ENCODE measurements at places on chromosomes 12 and 14.

GRCh38 chr12:16335838-16336237, 11.6 kb upstream of the MGST1 start:
- no peak for DNase-seq

- no peak for DNase-seq
Measured at GRCh38 chr12:110252716-110253115, 28.3 kb upstream of the ATP2A2 start.

DNA sequence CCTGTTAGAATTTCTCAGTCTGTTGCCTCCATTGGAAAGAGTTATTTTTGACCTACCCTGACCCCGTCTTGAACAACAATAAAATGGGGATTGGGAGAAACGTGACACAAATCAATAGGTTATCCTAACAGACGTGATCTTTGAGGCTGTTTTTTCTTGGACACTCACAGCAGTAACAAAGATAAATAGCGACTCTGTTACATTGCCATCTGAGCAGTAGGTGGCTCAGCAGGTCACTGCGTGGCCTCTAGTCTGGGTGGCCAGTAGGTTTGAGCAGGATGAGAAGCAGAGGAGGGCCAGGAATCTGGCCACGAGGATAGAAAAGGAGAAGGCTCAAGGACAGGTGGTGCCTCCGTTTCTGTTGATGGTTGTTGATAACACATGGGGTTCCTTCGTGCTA, 101.4 kb downstream of the GPATCH2L start:
- no peak for DNase-seq

- DNase-seq = no peak
Measured at GRCh38 chr12:16184681-16185080, 92.8 kb downstream of the SLC15A5 start.

DNA sequence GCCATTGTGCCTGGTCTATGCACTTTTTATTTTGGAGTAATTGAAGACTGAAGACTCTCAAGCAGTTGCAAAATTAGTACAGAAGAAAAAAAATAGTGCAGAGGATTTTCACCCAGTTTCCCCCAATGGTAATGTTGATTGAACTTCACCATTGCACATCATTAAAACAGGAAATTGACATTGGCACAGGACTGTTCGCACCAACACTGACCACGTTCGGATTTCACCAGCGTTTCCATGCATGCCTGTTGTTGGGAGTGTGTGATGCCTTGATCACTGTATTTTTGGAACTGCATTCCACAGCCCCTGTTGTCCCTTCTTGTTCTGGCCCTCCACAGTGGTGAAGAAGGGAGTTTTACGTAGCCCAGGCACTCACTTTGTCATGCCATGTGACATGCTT, 67.1 kb downstream of the FOXN4 start:
- DNase-seq = no peak

GRCh38 chr14:89359477-89360222, 57.4 kb downstream of the FOXN3 start:
- no peak for DNase-seq

- no peak for DNase-seq
Measured at GRCh38 chr12:52915637-52916036, 10.8 kb upstream of the KRT8 start.

GRCh38 chr14:66746316-66747006, 238.5 kb downstream of the GPHN start:
- peak; percentile 3 for DNase-seq

- no peak for DNase-seq
Measured at GRCh38 chr12:15797818-15798217, 8.6 kb upstream of the EPS8 start.

GRCh38 chr12:79371226-79371625, 319.5 kb downstream of the PAWR start:
- DNase-seq = no peak

GRCh38 chr12:57454566-57455373, at the start of gene INHBE:
Gene INHBE (plus strand): TSS chr12:57455307. CDS start chr12:57455537, 230 bp downstream.
- DNase-seq = peak; percentile 83

DNA sequence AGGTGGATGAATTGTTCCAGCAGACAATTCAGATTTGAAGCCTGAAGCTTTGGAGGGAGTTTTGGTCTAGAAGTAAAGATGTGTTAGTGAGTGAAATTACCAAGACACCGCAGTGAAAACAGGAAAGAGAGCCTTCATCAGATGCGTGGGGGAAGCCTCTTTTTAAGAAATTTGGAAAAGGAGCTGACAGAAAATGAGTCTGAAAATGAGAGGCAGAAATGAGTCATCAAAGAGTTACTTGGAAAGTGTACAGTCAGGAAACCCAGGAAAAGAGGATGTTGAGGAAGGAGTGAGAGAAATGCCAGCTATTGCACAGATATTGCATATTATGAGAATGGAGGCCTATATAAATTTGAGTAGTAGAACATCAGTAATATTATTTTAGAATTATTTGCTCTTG, 520.7 kb downstream of the NRXN3 start:
- DNase-seq = no peak

GRCh38 chr12:57455374-57456144, 452 bp downstream of the INHBE start:
- no peak for DNase-seq

GRCh38 chr14:62206456-62206855, 444.2 kb downstream of the SNAPC1 start:
- no peak for DNase-seq

DNA sequence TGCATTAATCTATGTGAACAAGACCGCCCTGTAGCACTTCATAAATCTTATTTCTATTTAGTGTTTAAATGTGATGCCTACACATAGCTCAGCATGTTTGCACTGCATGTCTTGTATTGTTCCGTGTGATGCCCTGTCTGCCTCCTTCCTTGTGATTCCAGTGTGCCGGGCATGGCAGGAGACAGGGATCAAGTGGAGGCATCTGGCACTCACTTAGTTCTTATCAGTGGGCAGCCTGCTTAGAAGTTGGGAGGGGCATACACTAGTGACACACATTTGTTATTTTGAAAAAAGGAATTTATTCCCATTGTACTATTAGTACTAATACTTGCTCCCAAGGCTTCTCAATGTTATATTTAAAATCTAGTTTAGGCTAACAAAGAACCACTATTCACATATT, 176.4 kb downstream of the KCNA5 start:
- DNase-seq = no peak

GRCh38 chr14:63487724-63488123, 55.5 kb downstream of the PPP2R5E start:
- DNase-seq = no peak

DNA sequence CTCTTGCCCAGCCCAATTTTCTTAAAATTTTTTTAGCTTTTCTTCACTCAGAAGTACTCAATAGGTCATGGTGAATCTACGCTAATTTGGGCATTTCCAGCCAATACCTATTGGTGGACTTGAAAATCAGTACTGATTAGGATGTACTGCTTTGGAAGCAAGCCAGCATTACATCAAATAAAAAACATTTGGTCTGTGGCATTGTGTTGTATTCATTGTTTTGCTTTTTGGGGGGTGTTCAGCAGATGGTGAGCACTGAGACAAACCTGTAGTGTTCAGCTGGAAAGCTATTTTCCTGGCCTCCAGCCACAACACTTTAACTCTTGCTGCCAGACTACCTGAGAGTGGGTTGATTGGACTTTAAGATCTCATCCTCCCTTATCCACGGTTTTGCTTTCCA, 4.0 kb downstream of the MAPKAPK5 start:
- no peak for DNase-seq

- DNase-seq = no peak
Measured at GRCh38 chr12:1769809-1770494, 50.4 kb upstream of the LRTM2 start.

- peak; percentile 10 for DNase-seq
Measured at GRCh38 chr12:510071-510825, 50.5 kb downstream of the B4GALNT3 start.

DNA sequence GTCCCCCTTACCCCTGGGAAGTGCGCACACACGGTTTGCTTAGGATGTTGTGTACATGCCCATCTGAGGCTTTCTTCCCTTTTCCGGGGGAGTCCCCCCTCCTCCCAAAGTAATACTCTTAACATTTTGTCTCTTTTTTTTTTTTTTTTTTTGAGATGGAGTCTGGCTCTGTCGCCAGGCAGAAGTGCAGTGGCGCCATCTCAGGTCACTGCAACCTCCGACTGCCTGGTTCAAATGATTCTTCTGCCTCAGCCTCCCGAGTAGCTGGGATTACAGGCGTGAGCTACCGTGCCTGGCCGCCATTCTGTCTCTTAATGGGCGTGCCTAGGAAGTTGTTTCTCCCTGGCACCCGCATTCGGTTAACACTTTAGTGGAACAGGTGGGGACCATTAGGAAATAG, 4.5 kb upstream of the GMFB start:
- no peak for DNase-seq

GRCh38 chr12:25276199-25276937, 25.6 kb upstream of the KRAS start:
- DNase-seq = peak; percentile 11

- DNase-seq = no peak
Measured at GRCh38 chr12:52427083-52427482, 7.1 kb downstream of the KRT75 start.

- DNase-seq = peak; percentile 76
Measured at GRCh38 chr12:85191-85666, 18.7 kb downstream of the IQSEC3 start.

- no peak for DNase-seq
Measured at GRCh38 chr12:25207411-25207810, 12.4 kb downstream of the ETFRF1 start.

- peak; percentile 14 for DNase-seq
Measured at GRCh38 chr14:76500011-76500410, 124.1 kb downstream of the ESRRB start.

DNA sequence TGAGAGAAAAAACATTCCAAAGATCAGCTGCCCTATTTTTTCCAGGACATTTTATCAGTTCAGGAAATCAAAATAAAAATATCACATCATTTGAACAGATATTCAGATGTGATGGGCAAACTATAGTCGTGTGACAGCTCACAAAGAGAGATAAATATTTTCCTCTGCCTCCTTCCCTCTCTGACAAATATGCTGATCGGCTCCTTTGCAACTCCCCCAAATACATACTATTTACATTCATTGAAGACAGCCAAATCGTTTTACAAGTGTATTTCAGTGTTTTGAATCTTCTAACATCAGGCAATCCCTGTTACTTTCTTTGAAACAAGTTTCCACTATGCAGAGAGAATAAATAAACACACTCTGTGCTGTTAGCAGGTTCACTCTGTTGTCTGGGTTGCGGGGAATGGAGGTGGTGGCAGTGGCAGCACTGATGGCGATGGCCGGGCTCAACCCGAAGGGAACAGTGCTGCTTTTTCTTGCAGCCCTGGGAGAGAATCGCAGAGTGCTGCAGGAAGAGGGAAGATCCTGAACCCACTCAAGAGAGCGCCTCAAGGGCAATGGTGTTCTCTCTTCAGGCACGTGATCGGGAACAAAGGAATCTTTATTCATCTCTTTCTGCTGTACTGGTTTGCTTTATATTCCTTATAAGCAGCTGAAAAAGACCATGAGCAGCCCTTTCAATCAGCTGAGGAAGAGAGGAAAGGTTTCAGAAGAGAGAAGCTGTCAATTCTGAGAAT, 142.5 kb downstream of the PHLDA1 start:
- DNase-seq = no peak

DNA sequence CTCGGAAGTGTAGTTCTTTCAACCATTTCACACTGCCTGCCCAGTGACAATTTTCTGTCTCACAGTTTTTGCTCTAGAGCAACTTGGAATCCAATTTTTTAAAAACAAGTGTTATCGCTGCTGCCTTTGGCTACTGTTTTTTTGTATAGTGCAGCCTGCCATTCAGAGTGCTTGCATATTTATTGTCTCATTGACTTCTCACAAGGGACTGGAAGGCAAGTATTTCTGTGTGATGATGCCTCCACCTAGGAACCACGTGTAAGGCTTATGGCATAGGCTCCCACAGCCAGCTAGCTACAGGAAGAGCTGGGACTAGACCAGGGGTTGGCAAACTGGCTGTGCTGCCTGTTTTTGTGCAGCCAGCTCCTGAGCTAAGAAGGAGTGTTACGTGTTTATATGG, 903 bp downstream of the PARPBP start:
- no peak for DNase-seq

DNA sequence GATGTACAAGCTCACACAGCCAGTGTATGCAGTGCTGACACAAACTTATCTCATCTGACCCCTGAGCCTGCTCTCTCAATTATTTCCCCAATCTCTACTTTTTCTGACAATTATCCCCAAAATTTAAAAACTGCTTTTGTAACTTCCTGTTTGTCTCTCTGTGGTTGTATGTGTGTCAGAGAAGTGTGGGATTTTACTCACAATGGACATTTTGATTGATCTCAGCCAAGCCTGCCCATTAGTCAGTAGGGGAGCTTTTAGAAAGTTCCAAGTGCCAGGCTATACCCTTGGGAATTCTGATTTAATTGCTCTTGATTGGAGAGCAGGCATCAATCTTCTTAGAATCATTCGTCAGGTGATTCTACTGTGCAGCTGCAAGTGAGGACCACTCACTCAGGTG, 64.9 kb upstream of the LMNTD1 start:
- DNase-seq = no peak

DNA sequence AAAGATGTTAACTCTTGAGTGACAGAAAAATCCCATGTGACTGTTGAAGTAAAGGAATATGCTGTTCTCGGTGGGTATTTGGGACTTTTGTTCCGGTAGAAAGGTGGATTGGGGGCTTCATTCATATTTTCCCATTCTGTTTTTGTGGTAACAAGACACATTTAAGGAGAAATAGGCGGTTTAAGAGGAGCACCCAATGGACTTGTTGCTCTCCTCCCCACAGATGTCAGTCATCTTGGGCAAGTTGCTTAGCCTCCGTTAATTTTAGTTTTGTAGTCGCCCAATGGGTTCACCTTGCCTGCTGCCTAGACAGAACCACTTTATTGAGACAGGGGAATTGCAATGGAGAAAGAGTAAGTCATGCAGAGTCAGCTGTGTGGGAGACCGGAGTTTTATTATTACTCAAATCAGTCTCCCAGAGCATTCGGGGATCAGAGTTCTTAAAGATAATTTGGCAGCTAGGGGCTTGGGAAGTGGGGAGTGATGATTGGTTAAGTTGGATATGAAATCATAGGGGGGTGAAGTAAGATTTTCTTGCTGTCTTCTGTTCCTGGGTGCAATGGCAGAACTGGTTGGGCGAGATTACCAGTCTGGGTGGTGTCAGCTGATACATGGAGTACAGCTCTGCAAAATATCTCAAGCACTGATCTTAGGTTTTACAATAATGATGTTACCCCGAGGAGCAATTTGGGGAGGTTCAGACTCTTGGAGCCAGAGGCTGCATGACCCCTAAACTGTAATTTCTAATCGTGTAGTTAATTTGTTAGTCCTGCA, 50.3 kb downstream of the SLC38A1 start:
- DNase-seq = no peak

GRCh38 chr14:74846168-74846567, 29.8 kb downstream of the PROX2 start:
- DNase-seq = no peak

DNA sequence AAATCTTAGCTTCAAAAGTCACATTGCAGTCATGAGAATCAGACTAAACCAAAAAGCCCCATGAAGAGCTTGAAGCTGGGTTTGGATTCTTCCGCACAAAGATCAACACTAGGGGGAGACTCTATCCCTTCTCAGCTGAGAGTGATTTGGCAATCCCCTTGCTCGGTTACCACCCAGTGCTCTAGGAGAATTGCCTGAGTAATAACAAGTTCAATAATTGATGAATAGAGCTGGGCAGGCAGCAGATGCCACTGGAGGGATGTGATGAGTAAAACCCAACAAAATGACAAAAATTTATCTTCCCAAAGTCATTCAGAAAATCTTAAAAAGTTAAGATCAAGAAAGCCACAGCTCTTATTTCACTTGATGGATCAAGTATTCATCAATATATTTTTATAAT, 185.6 kb upstream of the ARID2 start:
- DNase-seq = peak; percentile 32

- DNase-seq = no peak
Measured at GRCh38 chr12:12902036-12902435, 10.7 kb downstream of the GPRC5A start.
